Inflammatory macrophage (primary cell): ENCODE measurements at places on chromosomes 13 and 19.

GRCh38 chr13:101398920-101399319 is 17.4 kb downstream of the NALCN start:
- DNase-seq: no peak

GRCh38 chr19:48842789-48843162 is 6.5 kb upstream of the HSD17B14 start:
- peak; percentile 63 for DNase-seq

GRCh38 chr19:51660975-51661600 is 14.5 kb upstream of the SIGLEC14 start:
- peak; percentile 87 for DNase-seq

- no peak for DNase-seq
These were observed 4.4 kb upstream of the SIN3B start for GRCh38 chr19:16824658-16825311.

GRCh38 chr19:30011051-30011578 is 69.1 kb downstream of the URI1 start:
- no peak for DNase-seq
